ENCODE measurements at places on chromosomes 11 and 22.

GRCh38 chr11:48079596-48079995 is 99.2 kb downstream of the PTPRJ start:
- no peak for DNase-seq

DNA sequence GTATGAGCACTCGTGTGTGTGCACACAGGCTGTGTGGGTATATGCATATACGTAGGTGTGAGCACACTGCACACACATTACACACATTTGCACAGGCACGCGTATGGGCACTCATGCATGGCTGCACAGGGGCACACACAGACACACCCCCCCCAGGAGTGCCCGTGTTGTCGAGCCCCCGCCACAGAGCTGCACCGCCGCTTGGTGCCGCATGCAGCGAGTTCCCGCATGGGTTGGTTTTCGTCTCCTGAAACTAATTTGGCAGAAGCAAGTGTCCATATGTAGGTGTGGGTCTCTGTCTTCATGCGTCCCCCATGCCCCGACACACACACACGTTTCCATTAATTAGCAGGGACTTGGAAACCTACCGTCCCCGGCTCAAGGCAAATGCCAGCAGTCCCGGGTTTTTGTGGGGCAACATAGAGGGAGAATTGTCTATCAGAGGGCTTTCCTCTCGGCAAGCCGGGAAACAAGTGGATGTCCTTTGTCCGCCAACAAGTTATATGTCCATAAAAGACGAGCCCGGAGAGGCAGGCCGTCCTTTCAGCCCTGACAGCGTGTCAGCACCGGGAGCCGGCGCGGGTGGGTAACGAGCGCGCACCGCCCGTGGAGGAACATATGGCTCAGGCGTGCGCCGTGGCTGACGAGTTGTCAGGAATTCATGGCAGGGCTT is 1291.7 kb downstream of the BRD1 start:
- DNase-seq: no peak

GRCh38 chr11:105236664-105237063 is 97.1 kb upstream of the CARD18 start:
- DNase-seq: no peak

DNA sequence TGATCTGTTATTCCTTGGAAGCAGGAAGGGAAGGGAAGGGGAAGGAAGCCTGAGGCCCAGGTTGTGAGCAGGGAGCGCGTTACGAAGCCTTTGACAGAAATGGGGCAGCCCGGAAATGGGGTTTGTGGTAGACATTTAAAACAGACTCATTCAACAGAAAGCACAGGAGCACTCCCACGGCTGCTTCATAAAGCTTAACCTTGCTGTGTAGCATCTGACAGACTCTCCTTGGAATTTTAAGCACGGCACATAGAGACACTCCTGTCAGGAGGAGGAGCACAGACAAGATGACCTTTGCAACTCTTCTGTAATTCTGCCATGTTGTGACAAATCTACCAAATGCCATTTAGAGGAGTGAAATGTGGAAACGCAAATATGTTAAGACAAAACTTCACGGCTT is 131.6 kb downstream of the FBXO7 start:
- no peak for DNase-seq

DNA sequence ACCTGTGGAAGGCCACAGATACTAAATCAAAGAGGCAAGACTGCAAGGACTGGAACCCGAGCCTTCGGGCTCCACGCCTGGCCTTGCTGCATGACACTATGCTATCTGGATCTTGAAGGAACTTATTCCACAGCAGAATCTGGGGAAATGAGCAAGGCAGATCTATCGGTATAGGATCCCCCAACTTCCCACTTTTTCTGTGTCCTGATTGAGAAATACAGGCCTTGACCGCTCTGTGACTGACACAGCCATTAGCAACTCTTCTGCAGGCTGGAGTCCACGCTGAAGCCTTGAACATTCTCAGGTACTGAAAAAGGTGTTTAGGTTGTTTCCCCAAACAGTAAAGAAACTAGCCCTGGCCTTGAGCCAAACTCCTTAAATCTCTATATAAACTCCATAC is 241.2 kb upstream of the NARS2 start:
- no peak for DNase-seq

- no peak for DNase-seq
Observed at GRCh38 chr11:1199241-1199750, 23.6 kb upstream of the MUC5B start.

- DNase-seq: peak; percentile 47
Observed at GRCh38 chr11:47411884-47412746, 3.7 kb downstream of the SLC39A13 start.

All from activated CD8-positive, alpha-beta memory T cell treated with anti-CD3 and anti-CD28 coated beads for 48 hours (primary cell).